Stimulated activated CD8-positive, alpha-beta memory T cell treated with anti-CD3 and anti-CD28 coated beads, Interleukin-7, amount 100 ng/mL, for 1 hour (primary cell): ENCODE measurements at places on chromosomes 16 and 17.

GRCh38 chr16:48317614-48318315, 67.4 kb downstream of the SIAH1 start:
- DNase-seq: no peak

- no peak for DNase-seq
Measured at GRCh38 chr16:67286441-67287235, 7.3 kb downstream of the PLEKHG4 start.

DNA sequence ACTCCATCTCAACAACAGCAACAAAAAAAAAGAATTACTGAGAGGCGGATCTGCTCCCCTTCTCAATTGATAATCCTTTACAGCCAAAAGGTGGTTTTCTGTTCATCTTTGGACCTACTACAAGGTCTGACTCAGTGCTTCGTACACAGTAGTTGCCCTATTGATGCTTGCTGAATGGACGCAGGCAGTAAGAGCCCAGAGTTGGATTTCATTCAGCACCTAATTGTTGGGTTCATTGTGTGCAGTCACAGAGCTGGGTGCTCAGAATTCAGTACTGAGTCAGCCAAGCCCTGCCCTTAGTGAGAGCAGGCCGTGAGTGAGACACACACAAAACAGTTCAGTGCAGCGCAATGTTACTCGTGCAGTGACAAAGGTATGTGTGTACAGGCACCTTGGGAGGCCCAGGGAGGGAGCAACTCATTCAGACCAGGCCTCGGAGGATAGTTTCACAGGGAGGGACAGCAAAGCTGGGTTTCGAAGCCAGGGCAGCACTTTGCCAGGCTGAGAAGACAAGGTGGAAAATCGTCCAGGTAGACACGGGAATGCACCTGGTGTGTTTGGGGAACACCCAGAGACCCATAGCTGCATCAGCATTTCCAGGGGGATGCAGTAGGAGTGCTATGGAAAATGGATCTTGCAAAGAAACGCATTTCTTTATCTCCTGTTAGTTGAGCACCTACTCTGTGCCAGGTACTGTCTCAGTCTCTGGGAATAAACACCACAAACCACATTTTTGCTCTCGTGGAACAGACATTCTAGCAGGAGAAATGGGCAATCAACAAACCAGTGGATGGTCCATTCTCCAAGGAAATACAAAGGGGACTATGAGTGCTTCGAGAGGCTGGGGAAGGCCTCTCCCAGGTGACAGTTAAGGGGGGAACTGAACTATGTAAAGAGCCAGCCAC, 18.1 kb upstream of the KRT17 start:
- DNase-seq: no peak

DNA sequence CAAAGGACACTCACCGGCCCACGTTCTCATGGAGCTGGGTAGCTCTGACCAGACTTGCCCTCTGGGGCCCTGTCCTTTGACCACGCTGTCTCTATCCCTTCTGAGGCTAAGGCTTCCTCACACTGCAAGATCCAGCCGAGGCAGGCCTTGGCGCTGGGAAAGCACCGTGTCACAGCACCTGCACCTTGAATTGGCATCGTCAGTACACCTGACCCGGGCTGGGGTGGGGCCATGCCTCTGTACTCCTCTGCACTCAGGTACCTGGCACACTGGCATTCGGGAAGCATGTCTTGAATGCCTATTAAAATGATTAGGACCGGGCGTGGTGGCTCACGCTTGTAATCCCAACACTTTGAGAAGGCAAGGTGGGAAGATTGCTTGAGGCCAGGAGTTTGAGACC, 6.0 kb downstream of the TBC1D24 start:
- no peak for DNase-seq

DNA sequence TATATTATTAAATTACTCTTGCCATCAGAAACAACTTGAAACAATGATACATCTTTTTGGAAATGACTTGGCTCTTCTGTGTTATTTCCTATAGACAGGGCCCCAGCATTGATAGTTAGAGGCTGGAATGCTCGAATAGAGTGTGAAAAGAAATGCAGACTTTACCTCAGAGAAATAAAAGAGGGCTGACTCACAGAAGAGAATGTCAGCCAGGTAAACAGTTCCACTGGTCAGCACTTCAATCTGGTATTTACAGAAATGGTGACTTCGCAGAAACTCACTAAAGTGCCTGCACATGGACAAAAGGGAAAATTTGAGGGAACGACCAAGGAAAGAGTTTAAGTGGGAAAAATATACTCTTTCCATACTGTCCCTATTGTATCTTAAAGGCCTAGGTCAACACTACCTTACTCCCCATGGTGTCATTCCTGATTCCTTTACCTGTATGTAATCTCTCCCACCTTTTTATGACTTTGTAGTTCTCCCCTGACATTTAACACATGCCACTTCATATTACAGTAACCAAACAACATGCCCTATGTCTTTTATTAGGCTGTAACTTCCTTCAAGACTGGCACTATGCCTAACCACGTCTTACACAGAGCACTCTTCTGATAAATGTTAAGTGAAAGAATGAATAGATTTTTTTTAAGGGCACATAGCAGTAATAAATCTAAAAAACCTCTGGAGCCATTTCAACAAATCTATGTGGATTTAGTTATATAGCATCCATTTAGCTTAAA, 36.7 kb downstream of the AKAP10 start:
- DNase-seq: no peak

DNA sequence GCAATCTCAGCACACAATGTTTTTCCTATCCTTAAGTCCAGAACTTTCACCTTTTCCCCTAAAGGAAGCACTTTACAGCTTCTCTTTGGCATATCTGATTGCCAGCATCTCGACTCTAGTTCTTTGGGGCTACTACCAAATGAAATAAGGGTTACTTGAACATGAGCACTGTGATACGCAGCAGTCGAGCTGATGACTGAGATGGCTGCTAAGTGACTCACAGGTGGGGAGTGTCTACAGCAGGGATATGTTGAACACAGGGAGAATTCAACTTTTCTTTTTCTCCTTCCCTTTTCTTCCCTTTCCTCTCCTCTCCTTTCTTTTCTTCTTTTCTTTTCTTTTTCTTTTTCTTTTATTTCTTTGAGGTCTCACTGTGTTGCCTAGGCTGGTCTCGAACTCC, 334.8 kb downstream of the MAF start:
- DNase-seq: no peak

GRCh38 chr16:30628628-30629540, 18.7 kb upstream of the ZNF689 start:
- DNase-seq: peak; percentile 70

- peak; percentile 99 for DNase-seq
Measured at GRCh38 chr16:27203507-27204311, at the start of gene KDM8. KDM8 (plus strand) TSS chr16:27203526; CDS start chr16:27210124, 6,598 bp downstream.

DNA sequence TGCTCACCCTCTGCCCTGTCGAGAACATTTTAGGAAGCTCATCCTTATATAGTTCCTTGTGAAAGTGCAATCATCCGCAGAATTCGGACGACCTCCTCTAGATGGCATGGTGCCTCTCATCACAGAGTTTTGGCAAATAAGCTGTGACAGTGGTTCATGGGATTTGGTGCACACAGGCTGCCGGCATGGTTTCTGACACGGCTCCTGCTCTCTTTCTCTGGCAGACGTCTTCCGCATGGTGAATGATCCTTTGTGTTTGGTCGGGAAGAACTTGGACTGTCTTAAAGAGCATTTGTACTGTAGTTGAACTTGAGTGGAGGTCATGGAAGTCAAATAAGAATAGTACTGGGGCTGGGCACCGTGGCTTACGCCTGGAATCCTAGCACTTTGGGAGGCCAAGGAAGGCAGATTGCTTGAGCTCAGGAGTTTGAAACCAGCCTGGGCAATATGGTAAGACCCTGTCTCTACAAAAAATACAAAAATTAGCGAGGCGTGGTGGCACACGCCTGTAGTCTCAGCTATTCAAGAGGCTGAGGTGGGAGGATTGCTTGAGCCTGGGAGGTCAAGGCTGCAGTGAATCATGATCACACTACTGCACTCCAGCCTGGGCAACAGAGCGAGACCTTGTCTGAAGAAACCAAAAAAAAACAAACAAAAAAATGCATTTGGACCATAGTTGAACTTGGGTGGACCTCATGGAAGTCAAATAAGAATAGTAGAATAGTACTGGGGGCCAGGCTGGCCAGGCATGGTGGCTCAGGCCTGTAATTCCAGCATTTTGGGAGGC, 34.7 kb upstream of the NAT9 start:
- no peak for DNase-seq

DNA sequence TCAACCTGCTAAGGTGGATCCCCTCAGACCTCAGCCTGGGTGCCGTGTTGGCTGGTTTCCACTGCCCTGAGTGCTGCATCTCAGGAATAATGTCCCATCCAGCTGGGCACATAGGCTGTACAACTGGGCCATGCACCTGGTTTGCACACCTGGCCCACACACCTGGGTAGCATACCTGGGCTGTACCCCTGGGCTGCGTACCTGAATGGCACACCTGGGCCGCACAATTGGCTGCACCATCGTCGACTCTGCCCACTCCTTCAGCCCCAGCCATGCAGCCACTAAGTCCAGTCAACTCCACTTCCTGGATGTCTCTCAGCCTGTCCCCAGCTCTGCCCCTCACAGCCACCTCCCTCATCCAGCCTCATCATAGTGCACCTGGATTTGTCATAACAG, 7.9 kb downstream of the SLC5A10 start:
- DNase-seq: no peak

DNA sequence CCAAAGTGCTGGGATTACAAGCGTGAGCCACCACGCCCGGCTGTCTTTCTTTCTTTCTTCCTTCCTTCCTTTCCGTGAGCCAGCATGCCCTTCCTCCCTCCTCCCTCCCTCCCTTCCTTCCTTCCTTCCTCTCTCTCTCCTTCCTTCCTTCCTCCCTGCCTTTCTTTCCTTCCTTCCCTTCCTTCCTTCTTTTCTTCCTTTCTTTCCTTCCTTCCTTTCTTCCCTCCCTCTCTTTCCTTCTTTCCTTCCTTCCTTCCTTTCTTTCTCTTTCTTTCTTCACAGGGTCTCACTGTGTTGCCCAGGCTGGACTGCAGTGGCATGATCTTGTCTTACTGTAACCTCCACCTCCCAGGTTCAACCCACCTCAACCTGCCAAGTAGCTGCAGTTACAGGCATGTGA, 50.7 kb upstream of the PLCG2 start:
- DNase-seq: no peak

DNA sequence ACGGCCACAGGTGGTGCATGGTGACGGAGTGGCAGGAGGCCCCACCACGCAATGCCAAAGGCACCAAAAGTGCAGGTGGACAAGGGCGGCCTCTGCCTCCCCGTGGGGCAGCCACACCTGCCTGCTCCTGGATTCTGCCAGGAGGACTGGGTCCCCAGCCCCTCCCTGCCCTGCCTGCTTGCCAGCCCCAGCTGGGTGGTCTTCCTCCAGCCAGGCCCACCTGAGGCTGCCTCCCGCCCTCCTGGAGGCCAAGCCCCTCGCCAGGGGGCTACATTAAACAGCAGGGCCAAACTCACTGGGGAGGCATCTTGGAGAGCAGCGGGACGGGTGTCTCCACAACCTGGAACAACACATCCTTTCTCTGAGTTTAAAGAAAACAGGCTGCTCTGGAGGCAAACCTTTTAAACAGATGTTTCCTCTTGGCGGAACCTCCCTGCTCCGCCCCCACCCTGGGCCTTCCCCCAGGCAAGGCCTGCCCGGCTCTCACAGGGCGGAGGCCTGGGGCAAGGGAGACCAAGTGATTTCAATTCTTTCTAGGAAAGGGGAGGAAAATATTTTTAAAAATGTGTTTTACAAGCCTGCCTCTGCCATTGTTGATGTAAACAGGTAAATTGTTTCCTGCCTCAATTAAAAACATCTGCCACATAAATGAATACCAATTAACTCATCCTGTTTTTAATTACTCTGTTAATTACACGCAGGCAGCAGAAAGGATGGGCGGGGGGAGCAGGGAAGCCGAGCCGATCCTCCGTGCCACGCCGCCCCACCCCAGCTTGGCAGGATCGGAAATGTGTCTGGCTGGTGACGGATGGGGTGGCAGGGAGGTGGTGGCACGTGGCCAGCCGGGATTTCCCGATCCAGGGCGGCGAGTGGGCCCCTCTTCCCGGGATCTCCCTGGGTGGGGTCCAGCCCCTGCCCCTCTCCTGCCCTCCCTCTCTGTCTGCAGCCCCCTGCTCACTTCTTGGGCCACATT, 54.4 kb upstream of the PABPN1L start:
- DNase-seq: no peak

- DNase-seq: no peak
Measured at GRCh38 chr17:16339959-16340358, 13.3 kb downstream of the CENPV start.

DNA sequence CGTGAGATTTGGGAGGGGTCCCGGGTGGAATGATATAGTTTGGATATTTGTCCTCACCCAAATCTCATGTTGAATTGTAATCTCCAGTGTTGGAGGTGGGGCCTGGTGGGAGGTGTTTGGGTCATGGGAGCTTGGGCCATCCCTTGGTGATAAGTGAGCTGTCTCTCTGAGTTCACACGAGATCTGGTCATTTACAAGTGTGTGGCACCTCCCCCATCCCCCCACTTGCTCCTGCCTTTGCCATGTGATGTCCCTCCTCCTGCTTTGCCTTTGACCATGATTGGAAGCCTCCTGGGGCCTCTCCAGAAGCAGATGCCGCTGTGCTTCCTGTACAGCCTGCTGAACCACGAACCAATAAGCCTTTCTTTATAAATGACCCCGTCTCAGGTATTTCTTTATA, 21.3 kb upstream of the BAIAP2 start:
- DNase-seq: no peak

DNA sequence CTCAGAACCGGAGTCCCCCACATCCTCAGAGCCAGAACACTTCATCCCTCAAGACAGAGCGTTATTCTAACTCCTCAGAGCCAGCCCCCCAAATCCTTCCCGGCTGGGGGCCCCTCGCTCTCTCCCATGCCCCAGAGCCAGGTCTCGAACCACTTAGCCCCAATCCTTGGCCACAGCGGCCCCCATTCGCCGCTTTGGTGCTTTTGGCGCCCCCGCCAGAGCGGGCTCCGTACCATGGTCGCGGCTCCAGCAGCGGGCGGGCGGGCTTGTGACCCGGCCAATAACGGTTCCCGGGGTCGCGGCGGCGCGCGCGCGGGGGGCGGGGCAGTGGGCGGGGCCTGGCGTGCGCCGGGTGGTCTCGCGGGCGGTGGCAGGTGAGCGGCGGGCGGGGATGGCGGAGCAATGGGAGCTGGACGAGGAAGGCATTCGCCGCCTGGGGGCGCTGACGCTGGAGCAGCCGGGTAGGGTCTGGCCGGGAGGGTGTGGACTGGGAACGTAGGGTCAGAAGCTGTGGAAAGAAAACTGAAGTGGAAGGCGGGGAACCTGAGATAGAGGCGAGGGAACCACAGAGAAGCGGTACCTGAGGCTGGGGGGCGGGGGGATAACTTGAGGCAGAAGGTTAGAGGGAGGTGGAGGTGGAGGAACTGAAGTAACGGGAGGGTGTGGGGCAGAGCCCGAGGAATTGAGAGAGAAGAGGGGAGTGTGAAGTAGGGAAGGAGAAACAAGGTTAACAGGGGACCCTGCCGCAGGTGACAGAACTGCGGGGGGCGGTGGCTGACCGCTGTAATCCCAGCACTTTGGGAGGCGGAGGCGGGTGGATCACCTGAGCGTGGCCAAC, at the start of the genes KCTD19 and LRRC36:
Gene KCTD19 (minus strand): TSS at position 270 of the 838 bp plus-strand sequence. CDS start 34 bp downstream, at position 236.
Gene LRRC36 (plus strand): TSS at position 344 of the 838 bp plus-strand sequence. CDS start 48 bp downstream, at position 392.
- peak; percentile 35 for DNase-seq

- DNase-seq: no peak
Measured at GRCh38 chr17:63350364-63350763, 95.7 kb downstream of the CYB561 start.
